Eye (tissue), 1 donor: ENCODE measurements at places on chromosomes 12 and 14.
A peak's percentile ranks its signal among the peaks of the same experiment; 100 is the strongest.

DNA sequence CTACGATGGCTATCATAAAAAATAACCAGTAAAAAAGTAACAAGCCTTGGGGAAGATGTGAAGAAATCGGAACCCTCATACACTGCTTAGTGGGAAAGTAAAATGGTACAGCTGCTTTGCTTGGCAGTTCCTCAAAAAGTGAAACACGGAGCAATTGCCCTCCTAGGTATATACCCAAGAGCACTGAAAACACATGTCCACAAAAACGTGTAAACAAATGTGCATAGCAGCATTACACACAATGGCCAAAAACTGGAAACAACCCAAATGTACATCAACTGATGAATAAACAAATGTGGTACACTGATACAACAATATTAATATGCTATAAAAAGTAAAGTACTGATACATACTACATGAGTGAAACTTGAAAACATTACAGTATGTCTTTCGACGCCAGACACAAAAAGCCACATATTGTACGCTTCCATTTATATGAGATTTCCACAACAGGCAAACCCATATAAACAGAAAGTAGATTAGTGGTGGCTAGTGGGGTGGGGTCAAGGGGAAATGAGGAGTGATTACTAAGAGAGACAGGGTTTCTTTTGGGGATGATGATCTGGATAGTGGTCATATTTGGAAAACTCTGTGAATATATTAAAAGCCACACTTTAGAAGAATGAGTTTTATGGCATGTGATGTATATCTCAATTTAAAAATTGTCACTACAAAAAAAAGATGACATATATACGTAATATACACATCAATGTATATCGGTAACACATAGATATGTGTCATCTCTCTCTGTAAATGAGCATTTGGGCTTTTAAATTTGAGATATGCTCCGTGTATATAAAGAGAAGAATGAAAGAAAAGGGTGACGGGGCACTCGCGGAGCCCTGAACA is 996 bp downstream of the SLC41A2 start:
- no peak for DNase-seq

DNA sequence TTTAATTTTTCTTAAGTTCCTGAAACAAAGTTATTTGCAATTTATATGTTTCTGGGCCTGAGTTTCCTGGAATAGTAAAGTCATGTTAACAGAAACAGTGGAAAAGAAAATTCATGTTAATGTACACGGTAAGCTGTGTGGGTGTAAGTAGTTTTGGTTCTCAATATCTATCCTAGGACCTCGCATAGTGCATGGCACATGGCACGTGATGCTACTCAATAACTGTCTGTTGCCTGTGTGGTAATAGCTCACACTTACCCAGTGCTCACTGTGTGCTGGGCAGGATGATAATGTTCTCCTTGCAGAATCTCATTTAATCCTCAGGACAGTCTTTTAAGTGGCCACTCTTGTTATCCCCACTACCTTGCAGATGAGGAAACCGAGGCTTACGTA is 100.7 kb downstream of the DUSP16 start:
- no peak for DNase-seq

DNA sequence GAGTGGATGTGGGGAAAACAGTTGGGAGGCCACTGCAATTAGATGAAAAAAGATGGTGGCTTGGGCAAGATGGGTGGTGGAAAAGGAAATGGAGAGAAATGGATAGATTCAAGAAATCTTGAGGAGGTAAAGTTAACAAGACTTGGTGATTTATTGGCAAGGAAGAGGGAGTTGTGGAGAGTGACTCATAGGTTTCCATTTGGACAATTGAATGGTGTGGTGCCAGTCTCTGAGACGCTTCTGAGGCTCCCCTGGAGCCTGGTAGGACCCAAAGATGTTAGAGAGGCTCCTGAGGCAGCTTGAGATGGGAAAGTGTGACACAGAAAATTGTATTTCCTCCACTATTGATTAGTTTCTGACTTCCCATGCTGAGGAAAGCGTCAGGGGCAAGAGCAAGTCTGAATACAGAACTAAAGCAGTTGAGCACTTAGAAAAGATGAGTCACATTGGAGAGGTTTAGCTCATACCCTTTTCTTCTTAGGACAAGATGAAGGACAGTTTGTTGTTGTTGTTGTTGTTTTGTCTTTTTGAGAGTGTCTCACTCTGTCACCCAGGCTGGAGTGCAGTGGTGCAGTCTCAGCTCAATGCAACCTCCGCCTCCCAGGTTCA is 4.5 kb downstream of the PRPF40B start:
- no peak for DNase-seq

DNA sequence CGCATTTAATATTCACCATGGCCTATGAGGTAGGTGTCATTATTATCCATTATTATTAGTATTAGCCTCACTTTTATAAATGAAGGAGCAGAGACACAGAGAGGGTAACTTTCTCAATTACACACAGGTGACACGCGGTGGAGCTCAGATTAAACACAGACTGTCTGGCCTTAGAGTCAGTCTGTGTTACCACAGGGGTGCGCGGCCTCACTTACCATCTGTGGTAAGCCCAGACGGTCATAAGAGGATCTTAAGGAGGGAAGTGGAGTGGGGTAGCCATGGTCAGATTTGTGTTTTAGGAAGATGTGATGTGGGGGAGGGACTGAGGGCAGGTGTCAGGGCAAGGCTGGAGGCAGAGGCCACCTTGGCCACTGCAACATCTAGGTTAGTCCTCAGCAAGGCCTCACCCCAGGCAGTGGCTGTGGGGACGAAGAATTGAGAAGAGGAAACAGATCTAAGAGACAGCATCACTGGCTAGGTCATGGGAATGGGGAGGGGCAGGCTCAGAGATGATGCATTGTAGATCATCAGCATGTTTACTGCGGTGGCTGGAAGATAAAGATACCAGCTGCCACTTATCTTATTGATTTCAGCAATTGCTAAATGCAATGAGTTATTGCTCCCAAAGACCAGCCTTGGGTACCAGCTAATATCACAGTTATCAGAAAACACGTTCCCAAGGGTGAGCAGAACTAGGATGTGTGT is 67.1 kb downstream of the SERPINA3 start:
- peak; percentile 24 for DNase-seq

- no peak for DNase-seq
Measured at GRCh38 chr12:84422340-84422739, 490.3 kb downstream of the SLC6A15 start.

- no peak for DNase-seq
Measured at GRCh38 chr12:3337944-3338343, 153.1 kb upstream of the PRMT8 start.

GRCh38 chr12:123475246-123475703 is 17.3 kb downstream of the SNRNP35 start:
- no peak for DNase-seq

GRCh38 chr14:37864128-37864527 is 268.7 kb downstream of the TTC6 start:
- DNase-seq: no peak

DNA sequence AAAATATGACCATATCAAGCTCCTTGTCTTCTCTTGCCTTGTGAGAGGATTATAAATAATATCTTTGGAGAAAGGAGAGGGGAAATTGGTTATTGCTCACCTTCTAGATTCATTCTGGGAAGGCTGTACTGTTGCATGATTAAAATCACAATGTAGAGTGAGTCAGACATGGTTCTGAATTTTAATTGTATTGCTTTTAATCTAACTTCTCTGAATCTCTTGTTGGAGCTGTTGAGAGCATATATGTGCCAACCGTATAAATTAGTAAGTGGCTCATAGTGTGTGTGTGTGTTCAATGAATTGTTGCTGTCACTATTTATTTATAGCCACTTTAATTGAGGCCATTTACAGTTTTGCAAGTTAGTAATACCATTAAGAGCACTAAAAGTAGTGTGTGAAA is 56.1 kb downstream of the KCNJ8 start:
- no peak for DNase-seq

- DNase-seq: peak; percentile 63
Measured at GRCh38 chr14:102508774-102509745, 516 bp downstream of the ANKRD9 start.

DNA sequence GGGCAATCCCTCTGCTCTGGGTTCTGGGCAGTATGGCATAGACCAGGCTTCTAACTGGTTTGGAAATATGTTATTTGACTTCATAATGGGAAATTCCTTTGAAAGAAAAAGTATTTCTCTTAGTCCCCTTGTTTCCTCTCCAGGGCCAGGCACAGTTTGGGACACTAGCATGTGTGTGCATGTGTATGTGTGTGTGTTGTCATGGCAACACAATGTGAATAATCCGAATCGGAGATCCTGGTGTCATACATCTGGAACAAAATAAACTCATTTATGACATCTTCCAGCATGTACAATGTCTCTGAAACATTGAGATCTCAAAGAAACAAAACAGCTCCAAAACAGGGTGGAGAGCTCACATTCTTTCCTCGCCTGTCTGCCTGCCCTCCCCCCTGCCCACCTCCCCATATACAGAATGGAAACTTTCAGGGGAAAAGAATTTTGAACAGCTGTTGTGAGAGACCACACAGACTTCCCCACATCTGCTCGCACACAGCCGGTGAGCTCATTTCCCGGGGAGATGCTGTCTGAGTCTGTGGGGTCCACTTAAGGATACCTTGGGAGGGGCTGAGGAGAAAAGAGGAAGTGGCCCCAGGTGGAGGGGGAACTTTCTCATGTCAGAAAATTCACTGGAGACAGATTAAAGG is 55.5 kb upstream of the PARP11 start:
- peak; percentile 84 for DNase-seq

GRCh38 chr12:57740656-57741412 is 2.3 kb upstream of the AGAP2 start:
- no peak for DNase-seq

- no peak for DNase-seq
Measured at GRCh38 chr12:6367065-6367968, 8.0 kb downstream of the SCNN1A start.

DNA sequence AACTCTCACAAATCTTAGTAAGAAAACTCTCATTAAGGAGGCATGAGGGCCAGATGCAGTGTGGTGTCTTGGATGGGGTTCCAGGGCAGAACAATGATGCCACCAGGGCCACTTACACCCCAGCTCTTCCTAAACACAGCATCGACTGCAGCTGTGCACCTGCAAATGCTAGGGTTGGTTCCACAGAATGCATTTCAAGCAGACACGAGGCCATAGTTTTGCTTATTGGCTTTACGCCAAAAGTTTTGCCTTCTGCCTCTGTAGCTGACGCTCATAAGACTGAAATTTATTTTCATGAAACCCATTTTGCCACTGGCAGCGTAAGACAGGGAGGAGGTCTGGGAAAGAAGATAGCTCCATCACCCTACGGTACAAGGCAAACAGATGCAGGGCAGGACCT is 179.0 kb downstream of the RIMBP2 start:
- DNase-seq: no peak

GRCh38 chr14:100398044-100398443 is 74.9 kb downstream of the SLC25A47 start:
- peak; percentile 91 for DNase-seq

GRCh38 chr12:89949457-89950195 is 241.0 kb upstream of the ATP2B1 start:
- peak; percentile 8 for DNase-seq

GRCh38 chr12:117343849-117344248 is 17.6 kb downstream of the NOS1 start:
- DNase-seq: no peak

GRCh38 chr12:71299541-71300376 is 139.8 kb upstream of the LGR5 start:
- no peak for DNase-seq

- DNase-seq: peak; percentile 11
Measured at GRCh38 chr12:81350309-81350708, 272.4 kb downstream of the ACSS3 start.

DNA sequence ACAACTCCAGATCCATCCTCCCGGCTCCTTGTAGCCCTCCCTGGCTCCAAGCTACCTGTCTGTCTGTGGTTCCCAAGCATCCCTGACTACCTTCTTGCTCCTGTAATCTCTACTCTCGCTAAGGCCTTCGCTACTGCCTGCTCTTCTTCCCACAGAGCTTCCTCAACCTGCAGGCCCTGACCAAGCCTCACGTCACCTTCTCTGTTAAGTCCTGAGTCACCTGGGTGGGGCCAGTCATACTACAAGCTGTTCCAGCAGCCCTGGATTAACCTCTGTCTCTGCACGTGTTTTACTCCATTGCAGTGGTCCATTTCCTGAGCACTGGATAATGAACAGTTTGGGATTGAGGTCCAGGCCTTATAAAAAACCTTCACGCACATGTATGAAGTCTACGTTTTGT is 770.7 kb downstream of the BCL11B start:
- DNase-seq: no peak

- no peak for DNase-seq
Measured at GRCh38 chr12:108378926-108379325, 39.8 kb upstream of the CMKLR1 start.

DNA sequence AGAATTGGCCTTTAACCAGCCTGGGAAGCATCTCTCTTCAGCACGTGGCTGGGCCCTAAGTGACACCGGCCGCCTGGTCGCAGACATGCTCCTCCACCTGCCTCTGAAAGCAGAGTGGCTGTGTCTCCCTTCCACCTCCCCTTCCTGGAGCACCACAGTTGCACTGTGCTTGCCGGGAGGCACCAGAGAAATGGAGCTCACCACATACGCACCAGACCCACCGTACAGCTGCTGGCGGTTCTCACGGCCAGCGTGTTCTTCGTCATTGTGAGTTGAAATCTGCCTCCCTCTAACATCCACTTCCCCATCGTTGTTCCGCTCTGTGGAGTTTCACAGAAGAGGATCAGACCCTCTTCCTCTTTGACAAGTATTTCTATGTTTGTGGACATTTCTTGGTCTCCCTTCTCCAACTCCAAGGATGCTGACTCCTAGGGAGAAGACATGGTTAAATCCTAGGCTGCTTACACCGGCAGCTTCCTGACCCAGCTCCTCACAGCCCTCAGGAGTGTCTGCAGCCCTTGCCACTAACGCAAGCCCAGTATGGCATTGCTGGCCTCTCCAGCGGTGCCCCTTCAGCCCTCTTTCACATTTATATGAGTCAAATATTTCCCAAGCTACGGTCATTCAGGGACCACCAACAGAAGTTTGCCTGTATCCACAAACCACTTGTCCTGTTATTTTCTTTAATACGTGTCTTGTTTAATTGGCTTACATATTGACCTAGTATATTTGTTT is 11.5 kb upstream of the KRT5 start:
- DNase-seq: no peak

GRCh38 chr14:32224737-32225377 is 21.8 kb upstream of the RNU6-8 start:
- DNase-seq: peak; percentile 45

- peak; percentile 11 for DNase-seq
Measured at GRCh38 chr14:90137807-90138206, 76.0 kb downstream of the KCNK13 start.

GRCh38 chr14:68458840-68459469 is 333.9 kb downstream of the ZFP36L1 start:
- peak; percentile 80 for DNase-seq

DNA sequence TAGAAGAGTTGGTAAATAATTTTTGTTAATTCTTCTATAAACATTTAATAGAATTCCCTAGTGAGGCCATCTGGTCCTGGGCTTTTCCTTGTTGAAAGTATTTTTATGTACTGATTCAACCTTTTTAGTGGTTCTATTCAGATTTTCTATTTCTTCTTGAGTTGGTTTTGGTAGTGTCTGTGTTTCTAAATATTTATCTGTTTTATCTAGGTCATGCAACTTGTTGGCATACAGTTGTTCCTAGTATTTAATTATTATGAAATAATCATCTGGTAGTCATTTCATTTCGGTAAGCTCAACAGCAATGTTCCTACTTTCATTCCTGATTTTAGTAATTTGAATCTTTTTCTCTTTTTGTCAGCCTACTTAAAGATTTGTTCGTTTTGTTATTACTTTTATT is 234.1 kb upstream of the GARIN2 start:
- DNase-seq: no peak

- no peak for DNase-seq
Measured at GRCh38 chr14:29321646-29322045, 555.1 kb downstream of the FOXG1 start.
